Esophagus squamous epithelium (tissue), 5 donors: ENCODE measurements at places on chromosomes 7 and 10.

GRCh38 chr7:36747280-36748016 lies 23.2 kb upstream of the AOAH start:
- no peak for DNase-seq

DNA sequence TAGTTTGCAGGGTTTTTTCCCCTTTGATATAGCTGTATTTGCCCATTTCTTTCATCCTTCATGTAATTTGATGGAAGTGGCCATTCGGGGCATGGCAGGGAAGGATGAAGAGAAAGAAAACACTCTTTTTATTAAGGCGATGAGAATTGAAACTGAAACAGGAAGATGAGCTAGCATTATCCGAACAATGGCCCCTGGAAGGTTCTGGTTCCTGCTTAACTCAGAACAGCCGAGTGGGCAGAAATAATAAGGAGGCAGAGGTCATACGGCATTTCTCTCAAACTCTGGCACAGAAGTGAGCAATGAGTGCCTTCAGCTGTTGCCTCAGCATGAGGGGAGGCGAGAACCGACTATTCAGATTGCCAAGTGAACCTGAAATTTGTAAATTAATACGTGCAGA lies 113.2 kb upstream of the MYO3A start:
- no peak for DNase-seq

GRCh38 chr7:143283381-143283780 lies 1.4 kb upstream of the TMEM139 start:
- no peak for DNase-seq

DNA sequence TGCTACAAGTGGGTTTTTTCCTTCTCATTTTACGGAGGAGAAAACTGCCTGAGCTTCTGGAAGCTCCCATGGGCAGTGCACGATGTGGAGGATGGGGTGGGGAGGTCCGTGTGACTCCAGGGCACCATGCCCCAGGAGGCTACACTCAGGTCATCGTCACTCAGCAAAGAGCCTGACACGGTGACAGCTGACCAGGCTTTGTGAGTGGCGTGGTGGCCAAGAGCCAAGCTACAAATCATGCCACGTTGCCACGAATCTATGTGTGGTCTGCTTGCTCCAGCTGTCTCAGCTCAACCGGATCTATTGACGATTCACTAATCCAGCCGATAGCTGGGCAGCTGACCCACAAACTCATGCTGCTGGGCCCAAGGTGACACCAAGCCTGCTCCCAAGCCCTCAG lies 27.6 kb upstream of the C10orf71 start:
- DNase-seq = no peak

DNA sequence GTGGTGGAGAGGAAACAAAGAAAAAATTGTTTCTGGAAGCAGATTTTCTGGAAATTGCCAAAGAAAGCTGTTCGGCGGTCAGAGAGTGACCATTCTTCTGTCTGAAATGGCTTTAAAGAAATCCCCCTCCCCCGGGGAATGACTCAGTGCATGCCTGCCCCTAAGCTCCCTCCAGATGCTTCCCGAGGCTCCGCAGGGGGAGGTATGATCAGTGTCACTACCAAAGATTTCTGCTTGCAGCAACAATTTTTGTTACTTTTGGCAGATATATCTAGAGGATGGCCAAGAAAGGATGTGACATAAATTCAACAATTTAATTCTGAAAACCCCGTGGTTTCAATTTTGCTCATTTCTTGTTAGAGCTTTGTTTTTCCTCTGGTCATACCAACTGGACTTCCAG lies 163.9 kb downstream of the JCAD start:
- DNase-seq = no peak

- DNase-seq = no peak
Measured at GRCh38 chr7:114481999-114482398, 67.4 kb downstream of the FOXP2 start.

- DNase-seq = no peak
Measured at GRCh38 chr7:3082831-3083230, 39.2 kb upstream of the CARD11 start.

DNA sequence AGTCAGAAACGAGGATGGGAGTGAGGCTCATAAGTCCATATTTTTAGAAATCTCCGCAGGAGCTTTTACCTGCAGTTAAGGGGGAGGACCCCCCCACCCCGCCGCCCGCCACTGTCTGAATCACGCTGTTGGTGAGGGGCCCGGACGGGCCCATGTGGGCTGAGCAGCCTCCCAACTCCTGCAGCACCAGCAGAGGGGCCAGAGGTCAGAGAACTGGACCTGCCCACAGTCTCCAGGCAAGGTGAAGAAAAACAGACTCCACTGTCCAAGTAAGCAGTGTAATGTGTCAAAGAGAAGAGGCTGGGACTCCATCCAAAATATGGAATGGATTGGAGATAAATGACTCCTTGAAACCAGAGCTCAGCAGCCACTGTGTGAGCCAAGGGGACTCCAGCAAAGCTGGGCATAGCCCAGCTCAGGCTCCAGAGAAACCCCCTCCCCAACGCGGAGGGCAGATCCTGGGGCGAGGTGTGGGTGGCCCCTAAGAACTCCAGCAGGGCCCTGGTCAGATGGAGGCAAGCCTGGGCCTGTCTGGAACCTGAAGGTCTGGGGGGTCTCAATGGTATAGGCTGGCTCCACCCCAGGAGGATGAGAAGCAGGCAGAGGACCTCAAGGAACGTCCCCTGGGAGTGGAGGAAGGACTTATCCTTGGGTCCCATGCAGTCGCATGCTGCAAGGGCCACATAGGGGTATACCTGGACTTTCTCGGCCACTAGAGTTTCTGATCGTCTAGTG lies 128.5 kb upstream of the TNS3 start:
- no peak for DNase-seq

DNA sequence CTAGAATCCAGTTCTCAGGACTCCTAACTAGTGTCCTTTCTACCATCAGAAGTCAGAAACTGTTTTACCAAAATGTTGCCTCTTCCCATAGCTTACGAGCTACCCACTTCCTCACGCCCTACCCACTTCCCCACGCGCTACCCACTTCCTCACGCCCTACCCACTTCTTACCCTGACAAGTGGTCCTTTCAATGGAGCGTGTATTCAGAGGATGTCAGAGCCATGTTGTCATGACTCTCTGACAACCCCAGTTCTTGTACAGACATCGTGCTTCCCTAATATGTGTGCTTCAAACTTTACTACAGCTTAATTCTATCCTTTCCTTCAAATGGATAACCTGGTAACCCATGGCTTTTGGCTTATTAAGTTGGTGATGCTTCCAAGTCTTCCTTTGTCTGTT lies 84.8 kb upstream of the PHF14 start:
- no peak for DNase-seq

- DNase-seq = no peak
Measured at GRCh38 chr10:58704671-58705141, 192.0 kb downstream of the BICC1 start.

DNA sequence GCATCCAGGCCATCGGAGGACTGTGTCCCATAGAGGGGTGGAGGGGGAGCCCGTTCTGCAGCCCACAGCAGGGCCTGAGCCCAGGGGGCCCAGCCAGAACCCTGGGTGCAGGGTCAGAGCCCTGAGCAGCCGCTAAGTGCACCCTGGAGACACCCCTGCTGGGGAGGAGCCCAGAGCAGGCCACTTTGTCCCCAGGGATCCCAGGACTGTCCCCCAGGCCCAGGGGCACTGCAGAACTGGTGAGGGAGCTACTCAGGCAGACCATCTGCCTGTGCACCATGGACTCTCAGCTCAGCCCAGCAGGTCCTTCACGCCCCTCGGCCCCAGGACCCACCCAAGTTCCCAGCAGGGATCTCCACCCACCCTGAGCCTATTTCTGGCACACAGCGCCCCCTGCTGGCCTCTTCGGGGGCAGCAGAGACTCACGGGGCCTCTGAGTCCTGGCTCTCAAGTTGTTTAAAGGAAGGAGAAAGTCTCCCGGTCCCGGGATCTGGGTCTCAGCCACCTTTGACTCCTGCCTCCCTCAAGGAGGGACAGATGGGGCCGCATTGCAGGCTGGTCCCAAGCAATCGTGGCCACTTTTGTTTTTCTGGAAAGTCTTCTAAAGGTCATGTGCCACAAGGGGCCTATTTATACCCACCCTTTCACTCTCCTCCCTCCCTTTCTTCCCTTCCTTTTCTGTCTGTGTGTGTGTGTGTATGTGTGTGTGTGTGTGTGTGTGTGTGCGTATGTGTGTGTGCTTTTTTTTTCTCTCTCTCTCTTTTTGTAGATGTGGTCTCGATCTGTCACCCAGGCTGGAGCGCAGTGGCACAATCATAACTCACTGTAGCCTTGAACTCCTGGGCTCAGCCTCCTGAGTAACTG lies 90.3 kb downstream of the MYL10 start:
- no peak for DNase-seq

GRCh38 chr10:58662314-58662713 lies 149.6 kb downstream of the BICC1 start:
- no peak for DNase-seq

- no peak for DNase-seq
Measured at GRCh38 chr7:38756521-38756920, 125.3 kb upstream of the AMPH start.

- DNase-seq = no peak
Measured at GRCh38 chr10:22801785-22802184, 87.4 kb upstream of the PIP4K2A start.

GRCh38 chr7:6256677-6257535 lies 15.5 kb downstream of the CYTH3 start:
- DNase-seq = no peak

- no peak for DNase-seq
Measured at GRCh38 chr10:72740528-72740927, 48.6 kb downstream of the MCU start.

DNA sequence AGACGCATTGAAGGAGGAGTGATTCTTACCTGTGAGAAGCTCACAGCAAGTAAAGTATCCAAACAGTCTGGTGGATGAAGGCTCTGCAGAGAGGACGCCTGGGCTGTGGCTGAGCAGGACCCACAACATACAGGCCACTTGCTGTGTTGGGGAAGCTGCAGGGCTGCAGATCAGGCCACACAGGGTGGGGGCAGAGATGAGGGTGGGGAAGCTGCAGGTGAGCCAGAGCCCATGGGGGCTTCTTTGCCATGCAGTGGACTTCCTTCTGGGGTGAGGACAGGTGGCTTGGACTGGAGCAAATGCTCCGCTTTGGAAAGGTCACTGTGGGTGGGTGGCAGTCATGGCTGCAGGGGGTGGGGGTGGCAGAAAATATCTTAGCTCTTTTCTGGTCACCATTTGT lies 214.8 kb downstream of the GLRX3 start:
- no peak for DNase-seq

DNA sequence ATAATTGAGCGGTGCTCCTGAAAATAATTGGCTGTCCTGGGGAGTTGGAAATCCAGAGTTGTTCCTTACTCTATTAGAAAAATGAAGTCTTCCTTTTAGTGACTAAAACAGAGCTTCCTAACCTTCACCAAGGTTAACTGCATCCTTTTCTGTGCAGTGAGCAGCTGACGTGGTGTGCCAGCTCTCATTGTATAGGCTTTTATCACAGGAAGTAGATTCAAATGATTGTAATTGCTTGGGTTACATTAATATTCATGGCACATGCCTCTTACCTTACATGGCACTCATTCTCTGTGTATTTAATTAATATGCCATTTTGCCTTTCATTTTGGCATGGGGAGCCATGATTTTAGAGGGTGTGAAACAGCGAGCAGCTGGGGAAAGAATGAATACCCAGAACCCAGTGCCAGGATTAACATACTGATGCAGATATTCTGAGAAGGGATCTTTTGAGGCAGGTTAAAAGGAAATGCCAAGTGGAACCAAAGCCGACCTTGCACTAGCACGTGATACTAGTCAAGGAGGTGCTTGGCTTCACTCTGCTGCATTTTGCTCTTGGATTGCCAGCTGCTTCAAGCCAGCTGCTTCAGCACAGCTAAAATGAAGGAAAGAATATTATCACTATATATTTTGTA lies 115.3 kb downstream of the ST7 start:
- DNase-seq = no peak

DNA sequence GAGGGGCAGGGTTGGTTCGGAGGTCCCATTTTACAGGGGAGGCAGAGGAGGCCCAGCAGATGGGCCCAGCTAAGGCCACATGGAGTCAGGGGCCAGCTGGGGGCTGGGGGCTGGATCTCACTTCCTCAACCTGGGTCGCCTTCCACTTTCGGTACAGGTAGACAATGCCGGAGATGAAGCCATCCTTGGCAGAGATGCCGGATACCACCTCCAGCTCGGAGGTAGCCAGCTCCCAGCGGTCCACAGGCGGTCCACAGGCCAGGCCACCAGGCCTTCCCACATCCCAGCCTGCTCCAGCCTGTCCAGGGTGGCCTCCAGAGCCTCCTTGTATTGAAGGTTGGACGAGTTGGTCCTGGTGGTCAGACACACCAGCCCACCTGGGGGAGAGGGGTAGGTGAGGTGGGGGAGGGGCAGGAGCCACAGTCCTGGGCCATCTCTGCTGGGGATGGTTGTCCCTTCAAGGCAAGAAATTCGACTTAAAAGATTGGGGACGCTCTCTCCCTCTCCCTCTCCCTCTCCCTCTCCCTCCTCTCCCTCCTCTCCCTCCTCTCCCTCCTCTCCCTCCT lies 3.9 kb downstream of the CLDN4 start:
- no peak for DNase-seq
